Type B pancreatic cell (in vitro differentiated cells): ENCODE measurements at places on chromosomes 1 and 21. TPM values are rescaled to one million over a fixed set of nuclear protein-coding genes. Genes with fewer than 3 reads are reported as not detected.
A peak's percentile ranks its signal among the peaks of the same experiment; 100 is the strongest.

GRCh38 chr1:235038701-235039100 is 89.9 kb downstream of the TOMM20 start:
- DNase-seq: no peak

The CLDN17 gene
- total RNA-seq: not detected in 2 replicates

- no peak for DNase-seq
These were observed 34.6 kb upstream of the C1orf87 start for GRCh38 chr1:60108196-60108595.

GRCh38 chr1:17615157-17615556 is 75.7 kb downstream of the ARHGEF10L start:
- DNase-seq: no peak

The SLC1A7 gene
- not detected in 2 replicates for total RNA-seq

DNA sequence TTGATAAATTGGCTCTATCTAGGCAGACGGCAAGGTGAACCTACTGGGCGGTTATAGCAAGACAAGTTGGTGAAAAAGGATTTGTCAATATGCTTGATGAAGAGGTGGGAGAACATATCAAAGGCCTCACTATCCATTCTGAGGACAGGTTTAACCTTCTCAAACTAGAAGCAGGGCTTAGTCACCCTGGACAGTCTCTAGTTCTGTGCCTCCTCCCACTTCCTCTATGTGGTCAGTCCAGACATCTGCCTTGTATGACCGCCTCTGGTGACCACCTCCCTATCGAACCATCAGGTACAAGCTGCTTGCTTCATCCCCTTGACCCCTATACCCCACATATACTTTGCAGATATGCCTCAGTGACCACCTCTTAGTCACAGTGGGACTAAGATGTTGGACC is 2.3 kb upstream of the SCYL3 start:
- DNase-seq: no peak

DNA sequence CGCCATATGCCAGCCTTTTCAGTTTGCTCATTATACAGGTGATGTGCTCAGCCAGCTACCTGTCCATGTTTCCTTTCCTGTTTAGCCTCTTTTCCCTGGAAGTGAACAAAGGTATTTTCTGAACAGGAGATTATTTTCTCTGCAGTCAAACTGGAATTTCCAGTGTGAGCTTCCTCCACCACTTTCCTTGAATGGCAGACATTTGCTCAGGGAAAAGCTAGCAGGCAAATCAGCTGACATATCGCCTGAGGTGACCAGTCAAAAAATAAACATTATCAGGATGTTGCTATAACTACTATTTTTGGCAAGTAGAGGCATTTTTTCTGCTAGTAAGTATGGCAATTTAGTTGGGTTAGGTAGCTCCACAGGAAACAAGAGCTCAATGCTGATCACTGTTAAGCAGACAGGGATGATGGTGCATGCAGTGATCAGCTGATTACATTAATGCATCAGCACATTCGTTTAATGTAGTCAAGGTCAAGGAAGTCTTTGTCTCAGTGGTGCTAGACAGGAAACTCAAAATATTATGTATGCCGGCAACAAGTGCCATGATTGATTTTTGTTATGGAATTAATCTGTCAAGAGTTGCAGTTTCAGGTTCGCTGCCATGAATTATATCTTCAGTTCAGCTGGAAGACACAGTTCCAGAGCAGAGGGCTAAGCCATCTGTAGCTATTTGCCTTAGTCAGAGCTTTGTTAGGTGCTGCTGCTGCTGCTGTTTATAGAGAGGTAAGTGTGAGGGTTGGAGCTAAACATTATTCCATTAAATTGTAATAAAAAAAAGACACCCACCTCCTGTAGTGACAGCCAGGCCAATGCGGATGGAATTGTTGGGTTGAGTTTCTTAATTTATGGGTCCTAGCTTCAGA is 179.7 kb upstream of the ST6GALNAC5 start:
- no peak for DNase-seq

GRCh38 chr1:182280504-182280900 is 111.1 kb downstream of the GLUL start:
- no peak for DNase-seq

DNA sequence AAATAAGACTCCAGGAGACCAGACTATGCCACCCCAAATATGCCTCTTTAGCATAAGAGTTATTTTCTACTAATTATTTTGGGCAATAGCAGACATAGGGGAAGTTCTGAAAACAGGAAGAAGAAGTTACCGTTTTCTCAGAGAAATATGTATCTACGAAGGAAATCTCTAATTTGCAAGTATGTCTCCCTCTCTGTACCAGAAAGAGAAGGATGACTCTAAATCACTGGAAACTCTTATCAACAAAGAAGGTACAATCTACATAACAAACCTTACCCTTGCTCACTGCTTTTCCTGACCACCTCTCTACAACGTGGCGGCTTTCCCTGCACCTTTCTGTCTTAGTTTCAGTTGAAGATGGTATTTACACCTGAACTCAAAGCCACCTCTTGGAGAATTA is 49.0 kb downstream of the OMA1 start:
- DNase-seq: no peak

GRCh38 chr1:43979528-43980254 is 681 bp downstream of the B4GALT2 start:
- peak; percentile 74 for DNase-seq

The CCT3 gene
- 209 and 301 TPM in 2 replicates for total RNA-seq

The CTH gene
- 8.7 and 10.1 TPM in 2 replicates for total RNA-seq

The PLA2G4A gene
- total RNA-seq: 2.8 and 2.9 TPM in 2 replicates

- DNase-seq: no peak
These were observed 14.6 kb upstream of the SLC6A17 start for GRCh38 chr1:110135666-110136065.

DNA sequence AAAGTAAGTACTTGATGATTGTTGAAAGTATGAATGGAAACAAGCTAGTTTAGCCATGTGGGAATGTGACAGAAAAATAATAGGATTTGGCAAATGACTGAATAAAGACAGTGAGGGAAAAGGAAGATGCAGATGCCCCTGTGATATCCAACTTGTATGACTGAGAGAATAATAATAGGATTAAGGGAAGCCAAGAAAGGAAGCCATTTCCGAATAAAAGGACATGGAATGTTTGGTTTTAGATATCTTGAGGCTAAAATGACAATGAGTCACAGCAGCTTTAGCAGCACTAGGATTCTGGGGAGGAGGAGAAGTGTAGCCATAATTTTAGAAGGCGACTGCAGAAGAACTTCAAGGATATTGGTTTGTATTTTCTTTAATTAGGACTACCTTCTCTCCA is 109.2 kb downstream of the TTLL7 start:
- no peak for DNase-seq

GRCh38 chr1:219973213-219973612 is 44.9 kb upstream of the SLC30A10 start:
- no peak for DNase-seq
